Neural crest cell (in vitro differentiated cells): ENCODE measurements at places on chromosomes 16 and 17. TPM values are rescaled to one million over a fixed set of nuclear protein-coding genes. Genes with fewer than 3 reads are reported as not detected.

DHX58 gene
- 0.50 TPM in 1 of 2 replicates, not detected in the other for total RNA-seq

MARVELD3 gene
- not detected in 2 replicates for total RNA-seq

DNA sequence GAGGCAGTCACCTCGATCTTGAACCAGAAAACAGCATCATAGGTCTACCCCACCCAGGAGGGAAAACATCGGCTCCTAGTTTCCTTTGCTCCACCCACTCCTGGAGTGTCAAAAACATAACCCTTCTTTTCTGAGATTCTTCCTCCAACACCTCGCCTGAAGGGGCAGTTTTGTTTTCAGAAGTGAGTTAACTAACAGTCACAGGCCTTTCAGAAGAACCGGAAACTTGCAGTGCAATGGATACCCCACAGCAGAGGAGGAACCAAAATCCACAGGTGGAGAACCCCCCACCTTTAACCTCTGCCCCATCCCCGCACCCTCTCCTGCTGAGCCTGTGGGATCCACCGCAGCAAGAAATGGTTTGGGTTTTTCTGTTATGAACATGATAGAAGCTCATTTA is 7.8 kb upstream of the TEX2 start:
- DNase-seq: no peak

GRCh38 chr17:82030470-82031302 is 792 bp upstream of the RAC3 start:
- peak; percentile 90 for DNase-seq

- DNase-seq: no peak
Measured at GRCh38 chr16:14444979-14445810, 184.9 kb downstream of the PARN start.

DNA sequence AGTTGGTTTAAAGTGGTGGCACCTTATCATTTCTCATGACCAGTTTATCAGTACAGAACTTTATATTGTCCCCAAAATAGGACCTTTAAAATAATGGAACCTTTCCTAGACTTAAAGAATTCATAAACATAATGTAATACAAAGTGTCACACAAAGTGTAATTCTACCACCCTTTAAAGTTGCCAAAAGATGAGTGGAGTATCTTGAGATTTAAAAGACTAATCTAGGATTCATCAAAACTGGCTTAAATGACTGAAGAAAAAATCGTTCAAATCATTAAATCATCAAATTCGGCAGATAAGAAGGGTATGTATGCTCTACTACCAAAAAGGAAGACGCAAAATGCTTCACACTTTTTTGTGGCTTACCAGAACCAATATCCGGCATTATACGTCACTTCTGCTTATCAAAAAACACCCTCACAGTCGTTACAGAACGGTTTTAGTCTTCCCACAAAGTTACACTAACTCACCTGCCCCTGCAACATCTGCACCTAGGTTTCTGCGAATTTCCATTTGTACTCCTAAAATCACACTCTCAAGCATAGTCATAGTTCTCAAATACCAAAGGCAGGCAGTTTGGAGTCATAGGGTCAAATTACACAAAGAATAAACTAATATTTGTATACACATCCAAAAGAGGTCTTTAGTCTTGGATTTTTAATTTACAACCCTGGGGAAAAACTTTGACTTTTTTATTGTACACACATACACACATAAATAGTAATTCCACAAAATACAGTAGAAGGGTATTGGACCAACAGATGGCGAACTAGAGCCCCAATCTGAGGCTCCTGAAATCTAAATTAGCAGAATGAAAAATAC is 1.4 kb upstream of the KANSL1 start:
- no peak for DNase-seq

- no peak for DNase-seq
Measured at GRCh38 chr16:69037373-69038160, 67.9 kb upstream of the HAS3 start.
